ENCODE measurements at places on chromosomes 1 and 21. TPM values are rescaled to one million over a fixed set of nuclear protein-coding genes. Genes with fewer than 3 reads are reported as not detected.

Gene INTS7
- total RNA-seq: 22.4 TPM

Gene PROX1
- under 0.01 TPM for total RNA-seq

Gene OR6N1
- total RNA-seq: not detected

Gene AMPD1
- total RNA-seq: not detected

Gene GPN2
- 9.8 TPM for total RNA-seq

Gene IFI44
- total RNA-seq: 4.9 TPM

Gene ZNF683
- total RNA-seq: not detected

Gene TFF2
- not detected for total RNA-seq
